ENCODE measurements at places on chromosomes 1 and 21. TPM values are rescaled to one million over a fixed set of nuclear protein-coding genes. Genes with fewer than 3 reads are reported as not detected.

ALPL gene
- total RNA-seq, result 4.3 TPM

CYP4A11 gene
- not detected for total RNA-seq

PRDM16 gene
- total RNA-seq, result 15.7 TPM

LPAR3 gene
- total RNA-seq, result not detected

TFF2 gene
- total RNA-seq, result not detected

IQGAP3 gene
- total RNA-seq, result 0.67 TPM

KCNC4 gene
- total RNA-seq, result 4.7 TPM

RAP1GAP gene
- 568 TPM for total RNA-seq

METTL25B gene
- total RNA-seq, result 21.2 TPM

DNAJC28 gene
- total RNA-seq, result 12.3 TPM

ACTL8 gene
- total RNA-seq, result not detected

FBXO2 gene
- total RNA-seq, result 9.9 TPM

POTED gene
- total RNA-seq, result not detected

CD160 gene
- total RNA-seq, result not detected

RBM11 gene
- total RNA-seq, result 13.3 TPM

B3GALT5 gene
- total RNA-seq, result 2.3 TPM
